ENCODE measurements at places on chromosomes 5 and 9. TPM values are rescaled to one million over a fixed set of nuclear protein-coding genes. Genes with fewer than 3 reads are reported as not detected.

Gene FOXD4
- 0.26 TPM for polyA plus RNA-seq

- DNase-seq = no peak
These were observed 24.3 kb upstream of the TUSC1 start for GRCh38 chr9:25702536-25702935.

Gene SLC6A18
- 3.4 TPM for polyA plus RNA-seq

- no peak for DNase-seq
These were observed 166.7 kb downstream of the SAXO1 start for GRCh38 chr9:18866121-18866831.

Gene SPINK13
- 0.40 TPM for polyA plus RNA-seq

GRCh38 chr5:172691886-172692285 is 50.8 kb downstream of the NEURL1B start:
- DNase-seq = no peak
